ENCODE measurements at places on chromosomes 3 and 15. TPM values are rescaled to one million over a fixed set of nuclear protein-coding genes. Genes with fewer than 3 reads are reported as not detected.

The SOX2 gene
- not detected for total RNA-seq

The CELSR3 gene
- total RNA-seq, result 16.0 TPM

The DCBLD2 gene
- total RNA-seq, result 5.1 TPM

The ARPIN gene
- not detected for total RNA-seq

The GOLGA6L10 gene
- total RNA-seq, result 0.71 TPM

The PRSS50 gene
- total RNA-seq, result not detected

The TTLL13 gene
- total RNA-seq, result 1.3 TPM

The LRTM1 gene
- total RNA-seq, result not detected

The TRIM59 gene
- 35.9 TPM for total RNA-seq

The DISP2 gene
- 0.39 TPM for total RNA-seq

The UPK1B gene
- total RNA-seq, result not detected

The SLC28A2 gene
- total RNA-seq, result not detected

The ADAMTS17 gene
- total RNA-seq, result 1.1 TPM

The GRAMD2A gene
- not detected for total RNA-seq

The RARRES1 gene
- 0.21 TPM for total RNA-seq

The ANKRD63 gene
- 0.41 TPM for total RNA-seq

The ACTRT3 gene
- 1.3 TPM for total RNA-seq

The MCF2L2 gene
- total RNA-seq, result 7.5 TPM

The GRIP2 gene
- total RNA-seq, result not detected

The UBE2Q2 gene
- 18.9 TPM for total RNA-seq

The PLD1 gene
- 1.1 TPM for total RNA-seq

The SNX4 gene
- 50.7 TPM for total RNA-seq

The PIK3R4 gene
- 34.9 TPM for total RNA-seq

The SLC28A1 gene
- not detected for total RNA-seq

The SERPINI2 gene
- total RNA-seq, result not detected

The C2CD4A gene
- not detected for total RNA-seq

The HIGD2B gene
- total RNA-seq, result 0.16 TPM

The MKRN2OS gene
- total RNA-seq, result not detected

The VEPH1 gene
- total RNA-seq, result not detected

The SCAANT1 gene
- total RNA-seq, result not detected

The TLR9 gene
- total RNA-seq, result 0.32 TPM

The GP5 gene
- 0.23 TPM for total RNA-seq

The STAB1 gene
- total RNA-seq, result 0.07 TPM

The LDHAL6B gene
- total RNA-seq, result not detected

The LRRC34 gene
- total RNA-seq, result 5.9 TPM

The LRRIQ4 gene
- 0.16 TPM for total RNA-seq
